ENCODE measurements at places on chromosomes 3 and 15. TPM values are rescaled to one million over a fixed set of nuclear protein-coding genes. Genes with fewer than 3 reads are reported as not detected.

The CEMIP gene
- 1.0 TPM for total RNA-seq

The TMCO5A gene
- not detected for total RNA-seq

The ANKRD63 gene
- 0.40 TPM for total RNA-seq

The PDCD6IP gene
- 160 TPM for total RNA-seq

The LRRC49 gene
- total RNA-seq, result 5.7 TPM

The PLA2G4E gene
- not detected for total RNA-seq

The VGLL3 gene
- 10.7 TPM for total RNA-seq

All from A549 treated with AZD2906 at 1 μM for 4 hours (cell line).